Memory B cell (primary cell): ENCODE measurements at places on chromosomes 7 and 10.
A peak's percentile ranks its signal among the peaks of the same experiment; 100 is the strongest.

- DNase-seq = no peak
- no peaks in the 10 kb centered on the region for H3K4me1 ChIP-seq
- H3K27ac ChIP-seq = no peak overlapping the region
- H3K27me3 ChIP-seq = no peaks in the 10 kb centered on the region
- H3K36me3 ChIP-seq = no peaks in the 10 kb centered on the region
These were observed 400.9 kb downstream of the KCNMA1 start for GRCh38 chr10:77236700-77237099.

- no peaks in the 10 kb centered on the region for H3K36me3 ChIP-seq
- no peak for DNase-seq
- H3K27me3 ChIP-seq = peaks cover 2% of the 10 kb centered on the region
- H3K4me3 ChIP-seq = no peak overlapping the region
- H3K4me1 ChIP-seq = no peaks in the 10 kb centered on the region
- no peak overlapping the region for H3K27ac ChIP-seq
These were observed 272.0 kb downstream of the POU6F2 start for GRCh38 chr7:39249635-39250152.

DNA sequence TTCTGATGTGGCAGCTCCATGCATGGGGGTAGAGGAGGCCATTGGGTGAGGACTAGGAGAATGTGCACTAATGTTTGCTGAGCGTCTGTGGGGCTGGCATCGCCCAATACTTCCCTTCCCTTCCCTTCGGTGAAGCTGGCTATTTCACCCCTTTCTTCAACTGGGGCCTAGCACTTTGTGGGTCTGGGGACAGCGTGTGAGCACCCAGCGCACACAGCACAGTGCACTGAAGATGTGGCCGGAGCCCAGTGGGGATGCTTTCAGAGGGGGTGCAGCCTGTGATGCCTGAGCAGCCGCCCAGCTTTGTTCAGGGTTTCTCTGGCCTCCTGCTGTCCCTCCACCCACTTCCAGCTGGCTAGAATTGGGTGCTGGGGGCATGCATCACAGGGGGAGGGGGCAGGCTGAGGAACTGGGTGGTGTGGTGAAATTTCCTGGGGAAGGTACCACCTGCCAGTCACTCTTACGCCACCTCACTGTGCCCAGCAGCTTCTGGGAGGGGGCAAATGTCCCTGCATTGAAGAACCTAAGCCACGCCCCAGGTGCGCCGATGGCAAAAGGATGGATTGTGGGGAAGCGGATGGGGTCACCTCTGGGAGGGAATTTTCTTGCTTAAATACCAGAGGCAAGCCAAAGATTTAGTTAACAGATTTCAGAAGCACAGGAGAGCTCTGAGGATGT is 45.5 kb downstream of the CLEC2L start:
- no peaks in the 10 kb centered on the region for H3K4me1 ChIP-seq
- H3K4me3 ChIP-seq = no peak overlapping the region
- H3K27ac ChIP-seq = no peak overlapping the region
- peaks cover 18% of the 10 kb centered on the region for H3K36me3 ChIP-seq

GRCh38 chr10:123007558-123008354 is 839 bp downstream of the IKZF5 start:
- peak; percentile 14 for DNase-seq
- peak overlapping the region; percentile 98 for H3K4me3 ChIP-seq

- no peaks in the 10 kb centered on the region for H3K27me3 ChIP-seq
- peaks cover 2% of the 10 kb centered on the region for H3K36me3 ChIP-seq
- H3K4me1 ChIP-seq = peaks cover 9% of the 10 kb centered on the region
- H3K27ac ChIP-seq = no peak overlapping the region
- no peak for DNase-seq
These were observed 148.8 kb downstream of the NRBF2 start for GRCh38 chr10:63281967-63282366.

- peaks cover 10% of the 10 kb centered on the region for H3K4me1 ChIP-seq
- no peaks in the 10 kb centered on the region for H3K27me3 ChIP-seq
- no peaks in the 10 kb centered on the region for H3K36me3 ChIP-seq
- no peak overlapping the region for H3K4me3 ChIP-seq
These were observed 7.4 kb upstream of the RRP12 start for GRCh38 chr10:97408496-97408992.
